ENCODE measurements at places on chromosomes 4 and X. TPM values are rescaled to one million over a fixed set of nuclear protein-coding genes. Genes with fewer than 3 reads are reported as not detected.

Gene P2RY4
- total RNA-seq: not detected

Gene PNMA6A
- 2.7 TPM for total RNA-seq

Gene SLC10A6
- total RNA-seq: 0.45 TPM

Gene NHSL2
- 6.4 TPM for total RNA-seq

GRCh38 chr4:125091-125771, 930 bp downstream of the ZNF718 start:
- DNase-seq: peak; percentile 25

GRCh38 chr4:27973056-27973455, 1112.4 kb downstream of the STIM2 start:
- no peak for DNase-seq

GRCh38 chrX:31435592-31435991, 363.8 kb upstream of the FTHL17 start:
- no peak for DNase-seq

GRCh38 chr4:152881974-152882373, 54.1 kb upstream of the FHDC1 start:
- DNase-seq: no peak

DNA sequence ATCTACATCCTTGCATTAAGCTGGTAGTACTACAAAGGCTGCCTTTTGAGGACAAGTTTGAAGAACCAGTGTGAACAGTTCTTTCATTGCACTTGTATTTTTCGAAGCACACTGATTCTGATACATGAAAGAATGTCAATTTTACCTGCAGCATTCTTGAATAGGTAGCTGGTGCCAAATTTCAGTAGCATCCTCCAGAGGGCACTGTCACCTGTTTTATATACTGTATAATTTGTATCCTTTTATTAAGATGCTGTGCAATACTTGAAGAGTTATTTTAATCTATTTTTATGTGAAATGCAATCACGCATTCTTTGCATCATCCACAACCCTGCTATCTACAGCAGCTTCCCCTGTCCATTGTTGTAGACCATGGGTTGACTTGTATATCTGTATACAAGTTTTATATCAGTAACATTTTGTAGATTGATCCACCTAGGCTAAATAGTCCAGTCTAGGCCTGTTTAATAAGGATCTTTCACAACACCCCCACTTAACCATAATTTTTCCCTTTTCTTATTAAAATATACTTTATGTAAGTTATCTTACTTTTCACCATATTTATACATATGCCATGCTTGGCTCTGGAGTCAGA, 325.7 kb downstream of the PCDH7 start:
- no peak for DNase-seq

- no peak for DNase-seq
These were observed 1.7 kb downstream of the SLAIN2 start for GRCh38 chr4:48343035-48343434.

GRCh38 chr4:95610061-95610569, 61.3 kb upstream of the UNC5C start:
- DNase-seq: no peak

- no peak for DNase-seq
These were observed 28.3 kb upstream of the GUCY1A1 start for GRCh38 chr4:155638195-155638965.

- no peak for DNase-seq
These were observed 10.0 kb upstream of the SLC9B2 start for GRCh38 chr4:103086551-103086950.
